NCI-H82 (cell line): ENCODE measurements at places on chromosomes 2 and 18.

DNA sequence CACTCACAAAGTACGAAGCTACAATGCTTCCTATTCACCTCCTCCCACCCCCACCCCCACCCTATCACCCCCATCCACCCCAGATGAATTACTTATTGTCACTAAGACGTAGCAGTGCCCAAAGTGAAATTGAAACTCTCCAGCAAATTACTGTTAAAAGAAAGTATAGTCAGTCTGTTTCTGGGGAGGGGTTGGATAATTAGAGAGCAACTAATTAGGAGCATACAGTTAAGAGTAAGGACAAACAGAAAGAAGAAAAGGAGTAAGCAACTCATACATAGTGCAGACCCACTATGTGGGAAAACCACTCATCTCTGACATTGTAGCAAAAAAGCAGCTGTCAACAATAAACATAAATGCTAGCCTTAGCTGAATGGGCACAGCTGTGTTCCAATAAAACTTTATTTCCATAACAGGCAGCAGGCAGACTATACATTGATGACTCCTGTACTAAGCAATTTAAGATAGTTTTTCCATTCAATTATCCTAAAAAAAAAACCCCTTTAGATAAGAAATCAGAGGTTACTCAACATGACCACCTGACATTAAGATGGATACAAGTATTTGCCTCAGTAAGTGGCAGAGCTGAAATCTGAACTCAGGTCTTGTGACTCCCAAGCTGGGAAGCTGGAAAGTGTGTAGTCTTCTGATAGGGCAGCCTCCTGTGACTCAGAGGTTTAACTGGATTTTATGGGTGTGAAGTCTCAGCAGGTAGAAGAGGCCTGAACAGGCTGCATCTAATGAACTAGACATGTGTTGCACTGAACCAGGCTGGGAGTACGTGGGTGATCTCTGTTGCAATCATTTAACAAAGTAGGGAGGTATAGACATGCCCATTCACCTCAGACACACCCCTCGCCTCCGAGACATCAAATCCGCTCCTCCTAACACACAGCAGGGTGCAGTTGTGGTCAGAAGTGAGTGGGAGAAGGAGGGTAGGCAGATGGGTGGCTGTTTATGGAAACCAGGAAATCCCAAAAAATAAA is 171.8 kb upstream of the KLF7 start:
- peak; percentile 34 for DNase-seq

- peak; percentile 90 for DNase-seq
Observed at GRCh38 chr18:13514558-13514957, 211.8 kb downstream of the FAM210A start.

DNA sequence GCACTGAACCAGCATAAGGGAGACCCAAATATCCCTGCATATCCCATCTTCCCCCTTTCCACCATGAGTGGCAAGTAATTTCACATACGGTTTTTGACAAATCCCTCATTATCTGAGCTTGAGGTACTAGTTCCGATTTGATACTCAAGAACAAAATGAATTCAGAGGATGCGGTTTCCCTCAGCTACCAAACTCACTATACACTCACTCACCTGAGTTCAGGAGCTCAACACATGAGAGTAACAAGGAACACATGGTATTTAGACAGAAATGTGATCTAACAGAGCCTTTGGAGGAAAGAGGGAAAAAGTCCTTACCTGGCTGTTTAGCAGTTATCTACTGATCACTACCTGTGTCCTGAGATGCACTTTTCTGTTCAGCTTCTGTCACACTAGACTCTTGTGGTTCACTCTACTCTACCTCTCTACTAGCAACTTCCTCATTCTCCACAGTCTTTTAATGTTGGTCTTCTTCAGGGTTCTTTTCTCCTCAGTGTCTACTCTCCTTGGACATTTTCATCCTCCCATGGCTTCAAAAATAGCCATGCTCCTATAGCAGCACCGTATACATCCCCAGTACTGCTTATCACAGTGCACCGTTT is 25.1 kb downstream of the ASXL2 start:
- peak; percentile 62 for DNase-seq

DNA sequence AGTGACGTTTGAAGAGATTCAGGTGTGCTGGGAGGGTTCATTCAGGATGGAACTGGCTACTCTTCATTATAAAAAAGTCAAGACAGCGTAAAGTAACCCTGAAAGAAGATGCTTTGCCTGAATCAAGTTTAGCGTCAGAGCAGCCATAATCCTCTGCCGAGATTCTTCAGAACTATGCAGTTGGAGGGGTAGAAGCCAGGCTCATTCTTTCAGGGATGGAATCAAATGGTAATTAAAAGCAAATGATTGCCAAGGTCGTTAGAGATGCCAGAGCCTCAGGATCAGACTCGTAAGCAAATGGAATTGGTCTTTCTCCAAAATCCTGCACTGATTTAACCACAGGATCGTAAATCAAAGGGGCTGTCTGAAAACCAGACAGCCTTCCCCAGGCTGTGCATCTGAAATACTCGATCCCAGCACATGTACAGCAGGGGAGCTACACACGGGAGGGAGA is 21.9 kb downstream of the APCDD1 start:
- no peak for DNase-seq

GRCh38 chr18:49499046-49499637 is 12.1 kb upstream of the C18orf32 start:
- DNase-seq = no peak

- no peak for DNase-seq
Observed at GRCh38 chr18:9989481-9989880, 75.7 kb downstream of the VAPA start.

DNA sequence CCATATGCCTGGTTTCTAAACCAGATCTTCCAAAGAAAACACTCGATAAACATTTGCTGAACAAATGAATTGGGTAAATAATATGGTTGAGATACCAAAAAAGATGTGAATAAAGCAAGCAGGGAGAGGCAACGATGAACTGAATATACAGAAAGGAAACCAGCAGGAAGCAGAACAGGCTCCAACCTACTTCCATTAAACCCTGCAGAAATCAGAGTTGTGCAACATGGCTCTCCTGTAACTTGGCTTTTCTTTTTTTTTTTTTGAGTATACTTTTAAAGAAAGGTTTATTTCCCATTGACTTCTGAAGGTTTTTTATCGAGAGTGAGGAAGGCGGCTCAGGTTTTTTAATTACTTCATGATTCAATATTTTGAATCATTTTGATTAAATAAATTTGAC is 23.5 kb downstream of the ITSN2 start:
- DNase-seq = no peak

- peak; percentile 21 for DNase-seq
Observed at GRCh38 chr2:136215449-136215848, 97.5 kb upstream of the CXCR4 start.

GRCh38 chr2:232551250-232551638 is 755 bp downstream of the EIF4E2 start:
- DNase-seq = no peak

DNA sequence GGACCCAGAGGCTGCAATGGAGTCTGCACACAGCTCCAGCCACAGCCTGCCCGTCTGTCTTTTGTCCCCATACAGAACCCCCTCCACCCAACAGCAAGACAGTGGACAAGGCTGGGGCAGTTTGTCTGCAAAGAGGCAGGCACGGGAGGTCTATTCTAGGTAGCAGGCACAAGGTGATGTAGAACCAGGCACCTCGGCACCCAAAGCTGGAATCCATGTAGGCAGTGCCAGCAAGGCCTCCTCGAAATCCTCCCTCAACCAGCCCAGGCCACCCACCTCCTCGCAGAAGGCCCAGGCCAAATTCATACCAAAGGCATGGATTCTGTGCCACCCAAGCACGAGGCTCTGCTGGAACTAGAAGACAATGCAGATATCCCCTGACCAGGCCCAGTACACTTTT is 179.2 kb downstream of the TNS1 start:
- no peak for DNase-seq

DNA sequence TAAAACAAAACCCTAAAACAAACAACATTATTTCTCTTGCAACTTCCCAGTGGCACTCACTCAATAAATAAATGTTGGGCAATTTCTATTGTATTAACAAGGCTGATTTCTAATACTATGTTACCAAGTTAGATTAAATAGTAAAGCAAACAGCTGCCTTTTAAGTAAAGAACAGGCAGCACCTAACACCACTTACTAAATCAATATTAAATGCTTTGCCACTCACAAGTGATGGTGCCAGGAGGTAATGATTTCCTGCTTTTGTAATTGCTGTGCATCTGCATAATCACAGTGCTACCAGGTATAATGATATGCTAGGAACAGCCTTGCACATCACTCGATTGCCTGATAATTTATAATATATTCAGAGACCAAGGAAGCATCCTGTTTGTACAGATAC is 276.5 kb downstream of the NBAS start:
- no peak for DNase-seq

DNA sequence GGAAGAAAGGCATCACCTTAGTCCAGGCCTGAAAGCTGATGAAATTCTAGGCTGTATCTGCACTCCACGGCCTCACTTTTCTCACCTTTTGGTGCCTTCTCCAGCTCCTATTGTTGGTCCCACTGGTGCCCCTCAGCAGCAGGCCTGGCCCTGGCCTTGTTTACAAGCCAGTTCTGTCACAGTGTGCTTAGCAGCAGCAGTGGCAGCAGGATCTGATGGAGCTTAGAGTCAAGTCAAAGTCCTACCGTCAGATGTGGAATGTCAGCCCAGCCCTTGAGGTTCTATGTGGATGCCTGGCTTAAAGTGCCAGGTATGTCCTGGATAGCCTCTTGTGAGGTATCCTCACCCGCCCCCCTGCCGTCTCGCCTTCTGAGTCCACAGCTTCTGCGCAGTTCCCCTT is 281.3 kb downstream of the SUCLG1 start:
- DNase-seq = no peak

DNA sequence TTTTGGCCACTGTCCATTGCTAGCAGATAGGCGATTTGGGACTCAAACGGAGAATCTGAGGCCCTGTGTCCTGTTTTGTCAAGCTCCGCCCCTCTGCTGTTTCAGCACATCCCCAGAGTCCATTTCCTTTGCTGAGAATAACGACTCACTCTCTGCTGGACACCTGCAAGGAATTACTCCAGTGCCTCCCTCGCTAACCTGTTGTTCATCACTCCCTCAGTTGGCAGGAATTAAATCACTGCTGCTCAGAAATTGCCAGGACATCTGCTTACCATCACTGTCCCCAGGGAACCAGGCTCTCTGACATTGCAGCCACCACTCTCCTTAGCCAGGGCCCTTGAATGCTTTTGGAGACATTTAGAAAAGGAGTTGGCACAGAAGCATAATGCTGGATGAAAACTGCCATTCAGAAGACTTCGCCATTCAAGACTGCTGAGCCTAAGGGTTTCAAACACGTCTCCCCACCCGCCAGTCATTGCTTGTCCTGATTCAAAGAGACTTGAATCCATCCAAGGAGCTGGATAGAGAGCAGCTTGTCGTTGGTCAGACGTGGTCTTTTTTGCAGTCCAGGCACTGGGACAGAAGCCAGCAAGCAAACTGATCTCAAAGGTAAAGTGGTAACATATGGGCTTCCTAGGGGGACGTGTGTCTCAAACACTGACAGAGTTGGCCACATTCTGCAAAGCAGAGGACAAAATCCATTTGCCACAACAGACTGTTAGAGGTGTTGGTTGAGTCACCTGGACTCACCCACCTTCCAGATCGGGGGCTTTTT is 155.3 kb downstream of the UXS1 start:
- peak; percentile 56 for DNase-seq

GRCh38 chr2:68311033-68311432 is 8.7 kb downstream of the CNRIP1 start:
- DNase-seq = no peak

GRCh38 chr2:218368621-218369153 is 12.0 kb downstream of the CATIP start:
- DNase-seq = no peak

DNA sequence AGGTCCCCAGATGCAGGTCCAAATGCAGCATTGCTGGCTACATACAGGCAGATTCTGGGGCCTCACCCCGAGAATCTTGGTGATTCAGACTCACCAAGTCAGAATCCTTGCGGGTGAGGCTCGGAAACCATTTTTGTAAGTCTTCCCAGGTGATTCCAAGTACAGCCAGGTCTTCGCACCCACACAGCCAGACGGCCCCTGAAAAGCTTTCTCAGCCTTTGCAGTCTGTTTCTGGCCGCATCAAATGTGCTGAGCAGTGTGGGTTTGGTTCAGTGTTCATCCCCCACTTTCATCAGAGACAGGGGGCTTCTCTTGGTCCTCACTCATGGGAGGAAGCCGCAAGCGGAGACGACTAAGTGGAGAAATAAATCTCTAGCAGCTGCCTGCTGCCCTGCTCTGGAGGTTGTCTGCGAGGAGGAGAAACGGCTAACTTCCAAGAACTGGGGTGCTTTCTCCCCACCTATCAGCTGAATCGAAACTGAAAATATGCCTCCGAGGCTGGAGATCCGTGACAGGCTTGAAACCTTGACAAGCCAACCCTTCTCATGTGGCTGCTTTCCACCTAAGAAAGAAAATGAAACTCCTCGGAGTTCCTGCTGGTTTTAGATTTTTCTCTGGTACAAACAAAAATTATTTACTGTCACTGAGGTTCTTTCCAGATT is 8.9 kb upstream of the TMEM185B start:
- no peak for DNase-seq

GRCh38 chr2:168450171-168450570 is 5.9 kb upstream of the CERS6 start:
- DNase-seq = no peak

GRCh38 chr2:85732467-85733120 is 21.2 kb upstream of the ATOH8 start:
- DNase-seq = no peak

DNA sequence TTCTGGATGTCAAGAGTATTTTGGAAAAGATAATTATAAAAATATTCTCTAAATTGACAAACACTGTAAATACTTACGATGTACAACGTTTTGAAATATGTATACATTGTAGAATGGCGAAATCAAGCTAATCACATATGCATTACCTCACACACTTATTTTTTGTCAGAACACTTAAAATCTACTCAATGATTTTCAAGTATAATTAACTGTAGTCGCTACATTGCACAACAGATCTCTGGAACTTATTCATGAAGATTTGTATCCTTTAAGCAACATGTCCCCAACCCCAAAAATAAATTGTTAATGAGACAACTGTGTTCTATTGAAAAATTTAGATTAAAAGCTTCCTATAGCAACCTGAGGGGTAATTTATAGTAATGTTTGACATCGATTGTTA is 59.8 kb downstream of the C2orf74 start:
- no peak for DNase-seq

- DNase-seq = no peak
Observed at GRCh38 chr2:66389651-66390131, 45.2 kb upstream of the MEIS1 start.

GRCh38 chr2:233267516-233268245 is 16.2 kb downstream of the ATG16L1 start:
- no peak for DNase-seq

DNA sequence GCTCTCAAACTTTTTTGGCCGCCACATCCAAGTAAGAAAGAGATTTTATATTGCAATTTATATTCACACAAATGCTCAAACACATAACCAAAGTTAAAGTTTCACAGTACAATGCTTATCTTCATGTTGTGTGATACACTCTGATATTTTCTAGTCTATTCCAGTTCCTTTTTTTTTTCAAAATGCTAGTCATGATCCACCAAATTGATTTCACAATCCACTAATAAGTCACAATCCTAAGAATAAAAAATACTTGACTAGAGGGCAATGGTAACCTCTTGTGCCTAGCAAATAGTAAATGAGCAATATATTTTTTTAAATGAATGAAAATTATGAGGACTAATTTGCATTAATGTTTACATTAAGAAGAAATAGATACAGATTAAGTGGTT is 5.8 kb upstream of the PTPN4 start:
- DNase-seq = no peak
